Hair follicular keratinocyte (primary cell): ENCODE measurements at places on chromosomes 11 and 22. TPM values are rescaled to one million over a fixed set of nuclear protein-coding genes. Genes with fewer than 3 reads are reported as not detected.

DBX1 gene
- not detected in 2 replicates for total RNA-seq

KCNJ5 gene
- 1.1 and 12.3 TPM in 2 replicates for total RNA-seq

SLC35F2 gene
- total RNA-seq, result 51.6 and 51.9 TPM in 2 replicates

APOBEC3C gene
- 42.9 and 53.4 TPM in 2 replicates for total RNA-seq

DTX4 gene
- total RNA-seq, result 5.9 TPM in 2 replicates

ACTN3 gene
- total RNA-seq, result not detected in 2 replicates

CFAP300 gene
- 2.4 and 5.9 TPM in 2 replicates for total RNA-seq
